ENCODE measurements at places on chromosomes 11 and 22.

- peak; percentile 76 for DNase-seq
Measured at GRCh38 chr11:208181-208916, 841 bp downstream of the RIC8A start.

DNA sequence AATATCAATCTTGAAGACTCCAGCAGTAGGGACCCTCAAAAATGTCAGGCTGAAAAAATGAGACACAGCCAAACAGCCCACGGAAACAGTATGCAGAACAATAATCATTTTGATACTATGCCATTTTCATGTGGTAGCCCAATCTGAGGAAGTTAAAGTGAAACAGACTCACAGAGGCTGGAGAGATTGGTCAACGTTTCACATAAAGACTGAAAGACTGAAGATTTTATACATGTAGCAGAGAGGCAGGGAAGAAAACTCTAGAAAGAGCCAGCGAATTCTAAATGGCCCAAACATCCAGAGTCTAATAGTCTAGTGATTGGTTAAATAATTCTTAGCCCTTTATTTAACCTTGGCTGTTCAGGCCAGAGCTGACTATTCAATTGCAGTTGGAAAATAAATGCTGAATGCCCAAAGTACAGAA, 49.4 kb downstream of the MAML2 start:
- DNase-seq = no peak

DNA sequence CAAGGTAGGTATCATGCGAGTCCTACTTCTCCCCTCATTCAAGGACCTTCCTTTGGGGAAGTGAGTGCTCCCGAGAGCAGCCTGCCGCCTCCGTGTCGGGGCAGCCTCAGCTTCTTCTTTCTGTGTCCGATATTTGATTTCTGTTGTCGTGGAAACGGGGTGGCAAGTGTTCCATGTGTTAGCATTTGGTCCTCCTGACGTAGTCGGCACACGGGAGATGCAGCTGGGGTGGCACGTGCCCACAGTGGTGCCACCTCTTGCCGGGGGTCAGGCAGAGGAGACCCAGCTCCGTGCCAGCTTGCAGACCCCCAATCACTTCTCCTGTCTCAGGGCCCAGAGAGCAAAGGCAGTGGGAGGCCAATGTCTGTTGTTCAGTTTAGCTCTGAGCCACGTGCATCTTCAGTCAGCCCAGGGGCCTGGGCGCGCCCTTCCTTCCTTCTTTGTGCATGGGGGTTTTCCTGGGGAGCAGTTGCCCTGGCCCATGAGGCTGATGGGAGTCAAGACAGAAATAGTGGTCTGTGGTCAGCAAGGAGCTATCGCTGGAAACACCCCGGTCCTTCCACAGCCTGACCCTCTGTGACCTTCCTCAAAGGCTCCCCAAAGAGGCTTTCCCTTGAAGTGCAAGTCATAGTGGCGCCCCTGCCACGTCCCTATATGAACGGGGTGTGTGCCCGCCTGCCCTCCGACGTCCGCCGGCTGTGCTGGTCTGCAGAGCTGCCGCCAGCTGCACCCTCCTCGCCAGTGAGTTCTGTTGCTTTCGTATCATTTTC, 44.5 kb downstream of the PARVB start:
- no peak for DNase-seq

DNA sequence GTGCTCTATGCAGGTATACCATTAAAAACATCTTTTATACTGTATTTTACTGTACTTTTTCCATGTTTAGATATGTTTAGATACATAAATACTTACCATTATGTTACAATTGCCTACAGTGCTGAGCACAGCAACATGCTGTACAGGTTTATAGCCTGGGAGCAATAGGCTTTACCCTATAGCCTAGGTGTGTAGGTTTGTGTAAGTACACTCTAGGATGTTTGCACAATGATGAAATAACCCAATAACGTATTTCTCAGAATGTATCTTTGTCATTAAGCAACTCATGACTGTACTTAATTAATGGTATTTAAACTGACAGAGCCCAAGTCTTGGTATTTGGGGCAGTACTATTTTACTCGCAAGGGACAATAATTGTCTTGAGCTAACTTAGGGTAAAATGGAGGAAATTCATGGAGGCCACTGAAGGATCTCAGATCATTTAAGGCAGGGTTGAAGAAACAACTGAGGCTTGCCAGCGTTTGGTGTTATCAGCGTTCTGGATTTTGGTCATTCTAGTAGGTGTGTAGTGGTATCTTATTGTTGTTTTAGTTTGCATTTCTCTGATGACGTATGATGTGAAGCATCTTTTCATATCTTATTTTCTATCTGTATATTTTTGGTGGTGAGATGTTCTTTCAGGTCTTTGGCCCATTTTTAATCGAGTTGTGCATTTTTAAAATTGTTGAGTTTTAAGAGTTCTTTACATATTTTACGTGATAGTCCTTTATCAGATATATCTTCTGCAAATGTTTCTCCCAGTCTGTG, 42.4 kb downstream of the ADAMTS15 start:
- no peak for DNase-seq

DNA sequence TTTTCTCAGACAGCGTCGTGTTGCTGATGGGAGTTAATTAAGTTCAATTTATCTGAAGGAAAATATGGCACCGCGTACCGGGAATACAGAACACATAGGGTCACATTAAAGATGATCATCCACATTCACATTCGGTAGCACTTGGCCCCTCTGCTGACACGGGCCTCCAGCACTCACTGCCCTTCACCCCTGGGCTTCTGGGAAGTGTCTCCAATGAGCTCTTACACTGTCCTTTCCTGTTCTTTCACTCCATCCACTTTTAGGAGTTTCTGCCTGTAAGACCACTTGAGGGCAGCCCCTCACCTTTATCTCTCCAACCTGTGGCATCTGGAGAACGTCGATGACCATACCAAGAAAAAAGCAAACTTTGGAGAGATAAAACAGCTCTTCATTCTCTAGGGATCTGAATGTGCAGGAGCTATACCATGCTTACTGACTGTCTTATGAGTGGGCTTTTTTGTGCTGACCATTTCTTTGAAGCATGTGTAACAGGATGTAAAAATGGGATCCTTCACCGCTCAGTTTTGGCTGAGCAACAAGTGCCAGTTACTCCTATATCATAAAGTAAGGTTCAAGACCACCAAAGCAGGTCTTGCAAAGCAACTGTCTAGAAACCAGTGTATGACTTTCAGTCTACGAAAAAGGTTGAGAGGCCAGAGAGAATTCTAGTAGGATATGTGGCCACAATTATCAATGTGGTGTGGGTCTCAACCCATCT, 1.1 kb upstream of the SERGEF start:
- no peak for DNase-seq

DNA sequence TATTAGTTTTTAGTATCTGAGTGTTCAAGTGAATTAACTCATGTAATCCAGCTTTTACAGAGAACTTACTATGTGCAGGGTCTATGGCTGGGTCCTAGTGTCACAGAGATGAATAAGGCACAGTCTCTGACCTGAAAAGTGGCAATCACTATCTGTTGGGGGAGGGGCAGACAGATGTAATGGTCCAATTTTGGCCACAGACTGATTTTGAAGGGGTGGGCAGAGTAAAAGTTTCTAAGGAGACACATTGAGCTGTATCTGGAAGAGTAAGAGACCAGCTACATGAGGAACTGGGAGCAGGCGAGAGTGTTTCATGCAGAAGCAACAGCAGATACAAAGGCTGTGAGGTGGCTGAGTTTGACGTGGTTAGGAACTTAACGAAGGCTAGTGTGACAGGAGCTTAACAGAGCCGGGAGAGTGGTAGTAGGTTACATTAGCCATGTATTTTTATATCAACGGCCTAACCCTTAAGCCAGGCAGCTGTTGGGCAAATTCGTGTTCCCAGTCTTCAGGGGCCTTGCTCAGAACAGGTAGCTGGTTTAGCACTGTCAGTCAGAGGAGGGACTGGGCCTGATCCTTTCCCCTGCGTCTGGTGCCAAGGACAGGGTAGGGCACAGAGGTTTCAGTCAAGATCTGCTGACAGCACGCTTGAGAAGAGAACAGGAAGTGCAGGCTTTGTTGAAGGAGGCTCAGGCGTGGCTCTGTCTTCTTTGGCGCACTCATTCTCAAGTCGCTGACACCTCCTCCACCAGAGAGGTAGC, 1.4 kb upstream of the STIM1 start:
- peak; percentile 49 for DNase-seq

DNA sequence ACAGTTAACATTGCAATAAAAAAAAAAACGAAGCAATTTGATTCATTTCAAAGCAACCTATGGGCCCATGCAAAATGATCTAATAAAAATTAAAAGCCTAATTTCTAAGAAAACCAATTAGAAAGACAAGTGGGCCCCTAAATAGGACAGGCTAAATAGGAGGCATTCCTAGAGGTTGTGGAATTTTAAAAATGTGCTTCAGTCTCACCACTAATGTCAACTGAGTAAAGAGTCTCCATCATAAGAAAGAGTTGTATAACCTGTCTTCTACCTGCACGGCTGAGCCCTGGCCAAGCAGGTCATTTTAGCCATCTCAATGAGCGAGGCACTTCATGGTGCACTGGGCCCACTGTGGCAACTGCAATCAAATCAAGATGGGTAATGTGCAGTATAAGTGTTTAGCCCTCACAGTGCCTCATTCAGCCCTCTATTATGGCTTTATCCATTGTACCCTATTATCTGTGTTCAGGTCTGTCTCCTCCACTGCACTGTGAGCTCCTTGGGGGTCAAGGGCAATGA, 76.4 kb downstream of the PRSS23 start:
- DNase-seq = no peak

- DNase-seq = no peak
Measured at GRCh38 chr22:46023558-46023981, 46.6 kb upstream of the WNT7B start.

DNA sequence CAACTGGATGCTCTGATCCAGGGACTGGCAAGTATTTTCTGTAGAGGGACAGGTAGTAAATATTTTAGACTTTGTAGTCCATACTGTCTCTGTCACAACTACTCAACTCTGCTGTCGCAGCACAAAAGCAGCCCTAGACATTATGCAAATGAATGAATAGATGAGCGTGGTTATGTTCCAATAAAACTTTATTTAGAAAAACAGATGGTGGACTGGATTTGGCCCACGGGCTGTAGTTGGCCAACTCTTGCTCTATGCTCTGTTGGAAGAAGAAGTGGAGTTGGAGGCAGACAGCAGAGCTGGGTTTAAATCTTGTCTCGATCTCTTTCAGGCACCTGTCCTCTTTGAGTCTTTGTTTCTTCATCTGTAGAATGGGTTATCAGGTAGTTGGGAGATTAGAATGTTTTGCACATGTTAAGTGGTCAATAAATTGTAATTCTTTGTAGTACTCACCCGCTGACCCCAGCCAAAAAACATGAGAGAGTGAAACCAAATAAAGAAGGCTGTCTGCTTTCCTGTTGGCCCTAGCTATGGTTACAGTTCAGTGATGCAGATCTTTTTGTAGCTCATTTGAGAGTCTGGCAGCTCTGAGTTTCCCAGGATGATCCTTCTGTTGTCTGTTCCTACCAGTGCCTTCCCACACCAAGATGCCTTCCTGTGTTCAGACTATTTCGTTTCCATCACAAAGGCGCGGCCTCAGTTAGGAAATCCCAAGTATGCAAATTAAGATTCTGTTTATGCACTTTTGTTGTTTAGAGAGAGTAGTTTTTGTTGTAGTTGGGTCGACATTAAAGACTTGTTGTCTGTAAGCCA, 198.1 kb upstream of the SEZ6L start:
- DNase-seq = no peak

DNA sequence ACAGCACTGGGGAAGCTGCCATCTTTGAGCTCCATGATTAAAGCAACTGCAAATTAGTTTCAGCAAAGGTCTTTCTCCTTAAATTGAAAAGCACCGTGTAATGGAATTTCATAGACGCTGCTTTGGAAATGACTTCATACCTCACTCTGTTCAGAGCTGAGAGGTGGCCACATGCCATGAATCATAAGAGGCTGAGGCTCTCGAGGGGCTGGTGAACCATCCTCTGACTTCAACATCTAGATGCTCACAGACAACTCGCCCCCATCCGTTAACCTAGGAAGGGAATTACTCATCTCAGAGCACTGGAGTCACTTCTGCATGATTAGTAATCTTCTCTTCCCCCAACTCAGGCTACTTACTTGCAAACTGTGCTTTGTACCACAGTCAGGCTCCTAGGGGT, 122.3 kb downstream of the RCN1 start:
- DNase-seq = no peak

DNA sequence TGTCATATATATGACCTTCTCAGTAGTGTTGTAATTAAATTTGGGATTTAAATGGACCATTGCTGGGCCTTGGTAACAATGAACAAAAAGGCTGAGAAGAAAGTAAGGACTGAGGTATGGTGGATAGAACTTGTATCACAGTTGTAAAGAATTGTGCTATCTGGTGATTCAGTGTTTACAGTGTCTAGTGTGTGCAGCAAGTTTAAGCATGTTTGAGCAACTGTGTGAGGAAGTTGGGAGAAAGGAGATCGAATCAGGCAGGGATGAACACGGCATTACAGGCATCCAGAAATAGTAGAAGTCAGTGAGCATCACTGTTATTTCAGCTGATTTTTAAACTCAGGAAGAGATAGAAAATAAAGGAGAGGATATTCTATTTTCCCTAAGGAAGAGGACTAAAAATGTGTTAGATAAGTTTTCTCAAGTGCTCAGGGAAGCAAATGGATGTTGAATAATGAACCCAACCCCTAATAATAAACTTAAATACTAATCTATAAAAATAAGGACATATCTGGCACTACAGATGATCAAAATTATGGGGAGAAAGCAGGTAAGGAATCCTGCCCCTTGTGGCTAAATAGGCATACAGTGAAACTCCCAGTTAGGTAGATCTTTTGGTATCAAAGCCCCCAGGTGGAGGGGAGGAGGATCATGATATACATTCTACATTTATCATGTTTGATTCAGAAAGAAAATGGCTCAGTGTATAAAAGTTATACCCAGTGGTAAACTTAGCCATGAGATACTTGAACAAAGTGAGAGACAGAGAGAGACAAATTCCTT, 361.0 kb upstream of the ANO3 start:
- DNase-seq = no peak

- DNase-seq = no peak
Measured at GRCh38 chr22:17675584-17675983, 37.0 kb downstream of the BCL2L13 start.

- DNase-seq = no peak
Measured at GRCh38 chr11:46279126-46280099, 2.0 kb downstream of the CREB3L1 start.

- no peak for DNase-seq
Measured at GRCh38 chr11:81888391-81888790, 845.3 kb downstream of the FAM181B start.

GRCh38 chr11:110715541-110715940, 3.3 kb upstream of the ARHGAP20 start:
- no peak for DNase-seq

DNA sequence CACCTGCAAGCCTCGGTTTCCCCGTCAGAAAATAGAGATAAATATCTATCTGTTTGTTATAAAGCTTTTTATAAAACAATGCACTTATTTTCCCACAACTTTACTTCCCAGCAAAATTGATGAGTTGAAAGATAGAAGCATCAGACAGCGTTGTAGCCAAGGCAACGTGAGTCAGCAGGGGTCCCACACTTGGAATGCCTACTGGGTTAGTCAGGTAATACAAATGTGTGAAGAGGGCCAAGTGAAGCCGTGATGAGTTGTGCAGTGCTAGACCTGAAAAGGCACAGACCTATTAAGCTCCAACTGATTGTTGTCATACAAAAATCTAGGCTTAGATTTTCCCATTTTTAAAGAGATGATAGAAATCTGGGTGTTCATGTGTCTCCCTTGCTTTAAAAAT, 118.7 kb downstream of the PGR start:
- DNase-seq = no peak

- no peak for DNase-seq
Measured at GRCh38 chr11:134589129-134589528, 177.1 kb upstream of the B3GAT1 start.
